ENCODE measurements at places on chromosomes 12 and 14. TPM values are rescaled to one million over a fixed set of nuclear protein-coding genes. Genes with fewer than 3 reads are reported as not detected.

DNA sequence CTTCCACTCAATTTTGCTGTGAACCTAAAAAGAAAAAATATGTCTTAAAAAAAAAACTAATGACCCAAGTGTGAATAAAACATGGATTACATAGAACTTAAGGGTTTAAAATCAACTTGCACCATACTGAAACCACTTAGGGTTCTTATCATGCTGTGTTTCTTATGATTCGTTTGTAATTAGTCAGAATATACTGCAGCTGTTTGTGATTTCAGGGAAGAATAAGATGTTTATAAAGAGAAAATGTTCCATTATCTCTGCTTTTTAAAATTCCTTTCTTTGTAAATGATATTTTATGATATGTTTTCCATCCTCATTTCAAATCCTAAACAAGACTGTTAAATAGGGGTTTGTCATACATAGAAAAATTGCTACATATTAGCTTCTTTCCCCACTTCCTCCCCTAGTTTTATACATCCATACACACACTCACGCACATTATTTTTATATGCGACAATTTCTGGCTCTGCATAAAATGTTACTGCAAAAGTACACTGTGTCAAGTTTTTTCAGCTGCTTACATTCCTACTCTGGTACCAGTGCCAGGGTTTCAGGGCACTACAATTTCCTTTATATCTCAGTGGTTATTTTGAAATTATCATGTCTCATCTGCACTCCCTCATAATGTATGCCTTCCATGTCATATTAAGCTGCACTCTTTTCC lies 275.2 kb upstream of the GARIN6 start:
- no peak for DNase-seq

Gene SIX6
- not detected for total RNA-seq

DNA sequence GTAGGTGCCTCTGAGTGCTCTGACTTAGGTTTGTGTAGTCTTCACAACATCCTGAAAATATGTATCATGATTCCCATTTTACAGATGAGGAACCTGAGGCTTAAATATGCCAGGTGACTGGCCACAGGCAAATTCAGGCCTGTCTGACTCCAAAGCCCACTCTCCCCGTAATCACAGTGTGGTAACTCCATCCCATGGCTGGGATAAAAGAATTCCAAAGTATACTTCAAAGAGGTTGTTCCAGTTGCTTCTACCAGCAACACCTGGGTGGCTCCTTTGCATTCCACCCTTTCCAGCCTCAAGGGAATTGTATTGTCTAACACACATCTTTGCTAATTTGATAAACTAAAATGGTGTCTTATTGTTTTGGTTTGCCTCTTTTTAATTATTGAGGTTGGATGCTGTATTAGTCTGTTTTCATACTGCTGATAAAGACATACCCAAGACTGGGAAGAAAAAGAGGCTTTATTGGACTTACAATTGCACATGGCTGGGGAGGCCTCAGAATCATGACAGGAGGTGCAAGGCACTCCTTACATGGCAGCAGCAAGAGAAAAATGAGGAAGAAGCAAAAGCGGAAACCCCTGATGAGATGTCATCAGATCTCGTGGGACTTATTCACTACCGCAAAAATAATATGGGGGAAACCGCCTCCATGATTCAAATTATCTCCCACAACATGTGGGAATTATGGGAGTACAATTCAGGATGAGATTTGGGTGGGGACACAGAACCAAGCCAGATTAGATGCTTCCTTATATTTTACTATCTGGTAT lies 9.9 kb upstream of the CHST11 start:
- DNase-seq = no peak

DNA sequence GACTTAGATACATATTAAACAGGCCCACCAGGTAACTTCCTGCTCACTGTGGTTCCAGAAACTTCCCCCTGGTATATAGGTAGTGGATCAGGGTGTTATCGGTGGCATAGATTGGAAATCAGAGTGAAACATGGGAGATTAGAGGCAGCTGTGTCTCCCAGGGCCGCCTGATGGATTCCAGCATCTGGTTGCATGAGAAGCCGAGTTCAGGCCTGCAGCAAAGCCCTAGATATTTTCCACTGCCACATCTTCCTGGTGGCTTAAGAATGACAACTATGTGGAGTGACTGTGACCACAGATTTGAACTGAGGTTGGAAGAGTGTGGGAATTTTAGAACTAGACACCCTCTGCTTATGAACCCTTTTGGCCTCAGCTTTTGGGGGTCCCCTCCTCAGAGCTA lies 184.8 kb upstream of the NTF3 start:
- no peak for DNase-seq

Gene PTPRR
- not detected for total RNA-seq

GRCh38 chr12:52020539-52021336 lies 14.0 kb downstream of the TAMALIN start:
- no peak for DNase-seq

Gene MORN3
- total RNA-seq = 0.72 TPM

Gene CCDC175
- total RNA-seq = not detected

DNA sequence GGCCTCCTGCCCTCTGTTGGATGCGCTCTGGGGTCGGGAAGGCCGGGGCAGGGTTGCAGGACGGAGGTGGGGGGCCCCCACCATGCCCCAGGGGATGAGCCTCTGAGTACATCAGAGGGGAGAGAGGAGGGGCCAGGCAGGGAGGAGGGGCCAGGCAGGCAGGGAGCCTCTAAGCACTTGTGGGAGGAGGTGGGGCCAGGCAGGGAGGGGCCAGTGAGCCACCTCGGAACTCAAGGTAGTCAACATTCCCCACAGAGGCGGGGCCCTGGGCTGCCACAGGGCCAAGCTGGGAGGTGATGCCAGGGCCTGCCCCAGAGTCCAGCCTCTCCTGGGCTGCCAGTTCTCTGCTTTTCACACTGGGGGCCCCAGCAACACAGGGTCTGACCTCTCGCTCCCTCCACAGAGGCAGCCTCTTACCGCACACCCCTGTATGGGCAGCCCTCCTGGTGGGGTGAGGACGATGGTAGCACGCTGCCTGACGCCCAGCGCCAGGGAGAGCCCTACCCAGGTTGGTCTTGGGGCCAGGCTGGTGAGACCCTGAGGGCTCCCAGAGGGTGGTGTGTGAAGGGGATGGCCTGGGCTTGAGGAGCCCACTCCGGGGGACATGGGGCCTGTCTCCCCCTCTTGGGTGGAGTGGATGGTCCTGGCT lies 17.4 kb downstream of the CEP170B start:
- no peak for DNase-seq

DNA sequence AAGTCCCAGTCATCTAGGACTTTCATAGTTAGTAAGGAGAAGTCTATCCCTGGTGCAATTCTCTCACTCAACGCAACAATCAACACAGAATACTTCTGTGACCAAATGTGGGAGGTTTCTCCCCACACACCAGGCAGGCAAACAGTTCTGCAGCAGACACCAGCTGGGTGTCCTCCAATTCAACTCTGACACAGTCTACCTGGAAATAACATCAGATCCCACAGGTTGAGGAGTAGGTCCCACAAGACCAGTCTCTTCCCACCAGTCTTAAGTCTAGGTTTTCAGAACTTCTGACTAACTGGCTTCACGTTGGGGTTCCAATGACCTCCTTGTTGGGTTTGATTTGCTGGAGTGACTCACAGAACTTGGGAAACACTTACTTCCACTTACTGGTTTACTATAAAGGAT lies 14.8 kb downstream of the ACOT6 start:
- DNase-seq = no peak

DNA sequence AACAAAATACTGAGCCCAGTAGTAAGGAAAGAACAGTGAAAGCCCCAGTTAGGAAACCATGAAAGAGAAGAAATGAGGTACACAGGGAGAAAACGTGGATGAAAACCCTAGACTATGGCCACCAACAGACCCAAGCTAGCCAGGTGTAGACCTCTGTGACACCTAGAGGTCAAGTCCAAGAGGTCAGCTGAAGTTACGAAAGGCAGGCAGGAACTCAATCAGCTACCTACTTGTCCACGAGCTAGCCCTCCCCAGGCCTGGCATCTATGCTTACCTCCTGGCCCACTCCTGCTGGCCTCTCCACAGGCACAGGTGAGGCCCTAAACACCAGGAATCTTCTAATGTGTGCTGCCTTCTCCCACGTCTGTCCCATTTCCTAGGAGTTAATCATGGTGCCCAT lies 48.7 kb downstream of the DPF3 start:
- DNase-seq = no peak

DNA sequence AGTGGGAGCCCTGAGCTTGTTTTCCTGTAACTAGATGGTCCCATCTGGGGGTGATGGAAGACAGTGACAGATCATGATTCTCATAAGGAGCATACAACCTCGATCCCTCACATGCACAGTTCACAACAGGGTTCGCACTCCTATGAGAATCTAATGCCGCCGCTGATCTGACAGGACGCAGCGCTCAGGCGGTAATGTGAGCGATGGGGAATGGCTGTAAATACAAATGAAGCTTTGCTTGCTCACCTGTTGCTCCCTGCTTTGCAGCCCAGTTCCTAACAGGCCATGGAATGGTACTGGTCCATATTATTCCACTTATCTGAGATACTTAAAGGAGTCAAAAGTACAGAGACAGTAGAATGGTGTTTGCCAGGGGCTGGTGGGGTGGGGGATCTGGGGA lies 9.9 kb upstream of the CEP83 start:
- DNase-seq = no peak

- no peak for DNase-seq
Measured at GRCh38 chr14:21536418-21537089, 10.4 kb upstream of the SALL2 start.

Gene DHRS1
- total RNA-seq = 8.9 TPM

Gene PLBD2
- total RNA-seq = 69.7 TPM

DNA sequence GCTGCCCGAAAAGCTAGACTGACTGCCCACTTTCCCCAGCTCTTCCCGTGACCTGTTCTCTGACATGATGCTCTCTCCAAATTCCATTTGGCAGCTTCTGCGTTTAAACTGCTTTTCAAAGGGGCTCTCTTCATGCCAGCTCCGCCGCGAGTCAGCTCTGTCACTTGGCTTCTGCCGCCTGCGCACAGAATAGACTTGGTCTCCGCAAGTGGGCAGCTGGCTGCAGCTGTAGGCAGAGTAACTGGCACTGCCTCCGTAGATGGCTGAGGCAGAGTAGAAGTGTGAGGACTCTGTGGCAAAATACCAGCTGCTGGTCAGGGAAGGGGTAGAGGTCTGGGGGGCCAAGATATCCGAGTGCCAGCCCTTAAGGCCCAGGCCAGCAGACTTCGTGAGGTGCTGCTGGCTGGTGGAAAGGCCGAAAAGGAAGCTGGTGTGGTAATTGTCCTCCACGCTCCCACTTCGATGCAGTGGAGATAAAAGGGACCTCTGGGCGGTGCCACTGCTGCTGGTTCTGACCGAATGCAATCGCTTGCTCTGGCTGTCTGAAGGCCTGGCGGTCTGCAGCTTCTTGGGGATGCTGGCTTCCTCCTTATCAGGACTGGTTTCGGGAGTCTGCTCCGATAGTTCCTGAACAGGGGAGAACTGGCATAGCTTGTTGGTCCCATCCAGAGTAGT lies 85.7 kb downstream of the DUSP16 start:
- DNase-seq = no peak

Gene ACOT6
- not detected for total RNA-seq

Gene CLEC4A
- 0.33 TPM for total RNA-seq

GRCh38 chr12:5648692-5649359 lies 216.9 kb downstream of the NTF3 start:
- no peak for DNase-seq

Gene PRKCH
- total RNA-seq = 2.7 TPM
